ENCODE measurements at places on chromosomes 16 and 17. TPM values are rescaled to one million over a fixed set of nuclear protein-coding genes. Genes with fewer than 3 reads are reported as not detected.

DNA sequence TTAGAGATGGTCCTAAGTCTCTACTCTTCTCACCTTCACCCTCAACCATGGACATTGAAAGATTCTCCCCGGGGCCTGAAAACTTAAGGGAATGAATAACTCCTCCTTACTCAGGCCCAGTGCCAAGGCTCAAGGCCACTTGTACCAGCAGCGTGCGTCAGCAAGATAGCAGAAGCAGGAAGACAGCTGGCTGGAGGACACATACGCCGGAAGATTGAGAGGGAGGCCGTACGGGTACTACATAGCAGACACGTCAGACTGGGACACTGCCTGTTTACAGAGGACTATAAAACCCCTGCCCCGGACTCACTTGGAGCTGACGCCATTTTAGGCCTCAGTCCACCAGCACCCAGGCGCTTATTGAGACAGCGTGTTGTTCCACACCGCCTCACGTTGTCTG lies 75.8 kb upstream of the MED13 start:
- no peak for DNase-seq

- DNase-seq, result peak; percentile 15
Measured at GRCh38 chr16:23428351-23428750, 24.6 kb downstream of the COG7 start.

DNA sequence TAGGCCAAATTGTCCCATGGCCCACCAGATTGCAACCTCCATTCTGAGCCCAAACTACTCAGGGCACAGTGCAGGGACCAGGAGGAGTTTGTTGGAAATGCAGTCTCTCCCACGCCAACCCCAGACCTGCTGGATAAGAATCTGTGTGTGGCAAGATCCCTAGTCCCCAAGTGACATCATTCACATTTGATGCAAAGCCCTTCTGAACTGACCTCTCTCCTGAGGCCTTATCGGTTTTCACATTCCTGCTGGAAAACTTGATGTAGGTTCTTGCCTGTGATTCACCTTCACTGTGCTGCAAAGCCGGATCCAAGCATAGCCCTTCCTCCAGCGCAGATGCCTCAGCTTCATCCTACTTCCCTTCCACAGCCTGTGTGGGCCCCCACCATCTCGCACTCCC lies 6.6 kb upstream of the SHCBP1 start:
- no peak for DNase-seq

DNA sequence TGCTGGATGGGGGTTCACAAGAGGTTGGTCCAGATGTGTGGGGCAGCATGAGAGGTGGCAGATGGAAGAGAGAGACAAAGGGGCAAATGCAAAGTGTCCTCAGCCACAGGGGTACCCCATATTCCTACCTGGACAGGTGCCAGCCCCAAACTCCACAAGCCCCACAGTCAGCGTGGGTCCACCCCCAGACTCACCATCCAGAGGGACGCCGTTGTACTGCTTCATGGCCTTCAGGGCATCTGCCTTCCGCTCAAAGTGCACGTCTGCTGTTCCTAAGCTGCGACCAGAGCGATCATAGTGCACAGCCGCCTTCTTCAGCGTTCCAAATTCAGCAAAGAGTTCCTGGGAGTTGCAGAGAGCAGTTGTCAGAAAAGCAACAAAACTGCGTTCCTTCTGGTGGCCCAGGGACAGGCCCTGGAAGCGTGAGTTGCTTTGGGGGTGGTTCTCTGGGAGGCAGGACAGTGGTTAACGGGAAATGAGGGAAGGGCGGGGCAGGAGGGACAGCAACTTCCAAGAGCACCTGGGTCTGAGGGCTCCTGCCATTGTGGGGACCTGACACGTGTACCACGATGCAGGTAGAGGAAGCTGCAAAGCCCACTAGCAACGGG lies 2.3 kb downstream of the ALYREF start:
- DNase-seq, result no peak

- no peak for DNase-seq
Measured at GRCh38 chr16:12096828-12097522, 120.4 kb downstream of the SNX29 start.

VTN gene
- total RNA-seq, result not detected

DNA sequence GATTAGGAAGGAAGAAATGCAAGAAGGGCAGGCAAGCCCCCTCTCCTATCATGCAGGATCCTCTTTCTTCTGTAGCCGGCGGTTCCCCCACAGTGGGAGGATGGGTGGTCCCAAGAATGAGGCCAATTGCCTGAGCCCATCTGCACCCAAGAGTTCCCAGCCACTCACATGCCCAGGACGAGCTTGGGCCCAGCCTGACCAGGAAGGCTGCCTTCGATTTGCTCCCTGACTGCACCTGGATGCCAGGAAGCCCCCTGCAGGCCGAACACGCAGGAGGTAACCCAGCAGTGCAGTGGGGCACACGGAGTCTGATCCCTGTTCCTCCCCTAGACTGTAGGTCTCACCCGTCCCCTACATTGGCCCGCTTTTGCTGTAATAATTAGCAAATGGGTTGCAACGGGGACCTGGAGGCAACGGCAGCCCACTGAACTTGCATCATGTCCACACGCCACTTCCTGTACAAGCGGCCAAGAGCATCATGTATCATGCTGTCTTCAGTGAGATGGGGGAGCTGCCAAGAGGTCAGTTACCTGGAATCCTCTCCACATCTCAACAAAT lies 67.5 kb downstream of the AMFR start:
- DNase-seq, result no peak

PLEKHH3 gene
- total RNA-seq, result 22.1 TPM

- DNase-seq, result no peak
Measured at GRCh38 chr16:1997494-1998359, 8.0 kb downstream of the SYNGR3 start.

STAT5A gene
- 10.5 TPM for total RNA-seq

MPV17L gene
- 0.19 TPM for total RNA-seq

DNA sequence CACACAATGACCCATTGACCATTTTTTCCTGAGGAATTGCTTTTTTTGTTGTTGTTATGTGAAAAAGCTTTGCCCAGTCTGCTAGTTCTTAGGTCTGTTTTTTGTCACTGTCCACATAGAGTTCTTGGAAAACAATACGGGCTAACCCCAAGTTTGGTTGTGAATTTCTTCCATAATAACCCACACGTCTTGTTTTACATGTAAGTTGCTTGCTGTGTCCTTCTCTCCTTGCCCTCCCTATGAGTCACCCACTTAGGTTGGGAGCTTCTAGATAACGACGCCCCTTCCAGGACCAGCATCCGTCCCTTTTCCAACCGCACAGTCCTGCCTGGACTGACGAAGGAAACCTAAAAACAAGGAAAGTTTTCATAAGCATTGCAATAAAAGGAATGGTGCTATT lies 175.3 kb upstream of the HS3ST3A1 start:
- no peak for DNase-seq

PITPNM3 gene
- 16.5 TPM for total RNA-seq

- DNase-seq, result no peak
Measured at GRCh38 chr16:84541999-84542817, 37.7 kb upstream of the MEAK7 start.

- peak; percentile 81 for DNase-seq
Measured at GRCh38 chr16:67910158-67910557, 17.1 kb downstream of the PSKH1 start.
